Stimulated activated CD4-positive, alpha-beta T cell treated with anti-CD3 and anti-CD28 coated beads, Interleukin-1b, Interleukin-23, amount 100 ng/mL, for 1 hour (primary cell): ENCODE measurements at places on chromosomes 4 and X.

GRCh38 chr4:86233681-86234080, 126.2 kb downstream of the MAPK10 start:
- no peak for DNase-seq

DNA sequence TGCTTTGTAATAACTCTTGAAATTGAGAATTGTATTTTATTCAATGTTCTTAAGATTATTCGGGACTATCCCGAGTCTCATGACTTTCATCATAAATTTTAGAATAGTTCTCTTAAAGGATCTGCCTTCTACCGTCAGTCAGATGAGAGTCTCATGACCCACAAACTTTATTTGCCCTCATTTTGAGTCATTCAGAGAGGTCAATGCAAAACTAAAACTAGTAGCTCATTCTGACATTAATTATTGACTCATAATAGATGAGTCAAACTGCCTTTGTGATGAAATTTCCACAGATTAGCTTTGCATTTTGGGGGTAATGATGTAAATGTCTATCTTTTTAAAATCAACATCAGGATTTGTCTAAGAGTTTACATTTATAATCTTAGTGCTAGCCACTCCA, 1527.3 kb downstream of the TECRL start:
- DNase-seq = no peak

DNA sequence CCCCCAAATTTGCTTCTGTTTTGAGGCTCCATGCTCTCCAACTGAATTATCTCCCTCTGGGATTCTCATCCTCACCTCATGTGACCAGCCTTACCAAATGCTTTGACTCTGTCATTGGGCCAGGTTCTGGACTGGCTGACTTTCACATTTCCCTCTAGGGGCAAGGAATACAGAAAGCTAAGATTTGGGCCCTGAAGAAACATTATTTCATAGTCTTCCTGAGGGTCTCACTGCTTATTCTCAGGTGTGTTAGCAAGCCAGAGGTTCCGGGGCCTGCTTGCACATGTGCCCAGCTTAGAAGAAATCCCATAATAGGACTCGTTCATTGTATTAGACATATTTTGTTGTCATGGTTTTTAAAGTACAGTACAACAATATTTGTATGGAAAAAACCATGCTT, 62.6 kb upstream of the TEX13D start:
- DNase-seq = no peak

DNA sequence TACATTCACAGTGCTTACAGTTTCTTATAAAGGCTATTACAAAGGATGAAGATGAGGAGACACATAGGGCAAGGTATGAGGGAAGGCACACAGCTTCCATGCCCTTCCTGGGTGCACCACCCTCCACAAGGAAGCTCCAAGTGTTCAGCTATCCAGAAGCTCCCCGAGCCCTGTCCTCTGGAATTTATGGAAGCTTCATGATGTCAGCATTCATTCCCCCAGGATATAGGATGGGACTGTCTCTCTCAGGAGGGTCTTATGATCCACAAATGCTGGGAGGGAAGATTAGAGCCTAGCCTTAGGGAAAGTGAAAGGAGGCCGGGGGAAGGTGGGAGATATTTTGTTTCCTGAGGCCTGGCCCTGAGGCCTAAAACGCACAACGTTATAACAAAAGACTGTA, 236.0 kb downstream of the ANK2 start:
- DNase-seq = no peak

DNA sequence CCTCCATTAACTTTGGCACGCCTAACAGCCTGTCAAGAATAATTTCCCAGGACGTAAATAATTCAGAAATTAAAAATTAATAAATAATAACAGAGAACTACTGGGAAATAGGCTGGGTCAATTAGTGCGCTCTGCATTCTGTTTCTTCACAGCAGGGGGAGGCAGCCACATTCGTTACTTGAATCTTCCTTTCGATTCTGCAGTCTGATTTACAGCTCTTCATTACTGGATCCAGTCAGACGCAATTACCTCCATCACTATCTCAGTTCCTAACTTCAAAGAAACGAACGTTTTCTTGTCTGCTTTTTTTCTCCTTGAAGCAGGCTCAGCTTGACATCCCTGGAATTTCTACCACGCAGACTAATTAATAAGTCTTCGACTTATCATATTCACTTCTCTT, 9.0 kb upstream of the RPL34 start:
- DNase-seq = no peak

GRCh38 chr4:41069257-41069656, 145.1 kb downstream of the APBB2 start:
- no peak for DNase-seq

DNA sequence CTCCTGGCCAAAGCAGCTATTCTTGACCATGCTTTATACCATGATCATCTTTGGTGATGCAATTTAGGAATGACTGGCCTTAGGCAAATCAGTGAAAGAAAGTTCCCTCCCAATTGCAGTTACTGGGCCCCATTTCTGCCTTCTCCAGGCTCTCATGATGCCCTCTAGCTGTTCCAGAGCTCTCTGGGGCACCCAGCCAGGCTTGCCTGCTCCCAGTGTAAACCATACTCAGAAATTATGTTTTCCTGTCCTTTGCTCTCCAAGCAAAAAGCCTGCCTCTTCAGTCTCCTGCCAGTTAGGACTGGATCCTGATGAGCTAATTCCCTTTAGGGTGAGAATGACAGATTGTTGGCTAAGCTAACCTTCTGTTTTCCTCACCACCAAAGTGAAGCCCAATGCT, 85.3 kb upstream of the RBPJ start:
- DNase-seq = no peak

GRCh38 chr4:19135895-19136633, 1114.5 kb upstream of the LCORL start:
- DNase-seq = no peak

DNA sequence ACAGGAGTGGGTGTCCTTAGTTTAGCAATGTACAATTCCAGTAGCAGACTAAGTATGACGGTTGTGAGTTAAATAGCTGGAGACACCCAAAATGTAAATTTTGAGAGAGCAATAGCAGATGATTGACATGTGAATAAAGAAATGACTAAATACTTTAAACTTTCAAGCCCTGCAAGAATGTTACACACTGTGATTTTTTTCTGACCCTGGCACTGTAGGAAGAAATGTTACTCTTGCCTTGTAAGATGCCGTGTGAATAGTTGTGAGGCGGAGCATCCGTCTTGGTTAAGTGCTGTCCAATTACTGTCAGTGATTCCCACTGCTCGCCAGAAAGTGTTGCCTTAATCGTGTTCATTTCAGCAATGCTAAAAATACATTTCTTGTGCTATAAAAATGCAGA, 1248.1 kb downstream of the RAPGEF2 start:
- no peak for DNase-seq

DNA sequence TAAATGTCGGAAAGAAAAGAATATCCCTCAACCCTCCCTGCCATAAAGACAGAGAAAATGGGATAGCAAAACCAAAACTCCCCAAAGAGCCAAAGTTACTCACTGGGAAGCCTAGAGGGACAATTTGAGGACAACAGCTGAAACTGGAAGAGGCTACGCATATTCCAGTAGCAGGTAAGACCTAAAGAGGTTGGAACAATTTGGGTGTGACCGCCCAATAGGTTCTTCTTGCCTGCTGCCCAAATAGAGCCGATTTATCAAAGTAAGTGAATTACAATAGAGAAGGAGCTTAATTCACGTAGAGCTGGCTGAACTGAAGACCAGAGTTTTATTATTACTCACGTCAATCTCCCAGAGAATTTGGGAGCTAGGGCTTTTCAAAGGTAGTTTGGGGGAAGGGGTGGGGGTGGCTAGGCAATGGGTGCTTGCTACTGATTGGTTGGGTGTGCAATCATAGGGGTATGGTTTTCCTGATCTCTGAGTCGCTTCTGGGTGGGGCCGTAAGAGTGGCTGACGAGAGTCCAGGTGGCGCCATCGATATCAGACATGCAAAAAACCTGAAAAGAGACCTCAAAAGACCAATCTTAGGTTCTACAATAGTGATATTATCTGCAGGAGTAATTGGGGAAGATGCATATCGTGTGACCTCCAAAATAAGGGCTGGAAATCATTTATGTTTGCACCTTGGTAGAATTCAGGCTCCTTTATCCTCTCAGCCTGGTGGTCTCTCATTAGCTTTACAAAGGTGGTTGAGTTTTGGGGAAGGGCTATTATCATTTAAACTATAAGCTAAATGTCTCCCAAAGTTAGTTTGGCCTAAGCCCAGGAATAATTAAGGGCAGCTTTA, 39.0 kb upstream of the SLC7A3 start:
- DNase-seq = no peak

- no peak for DNase-seq
Measured at GRCh38 chrX:71466979-71467523, 65.9 kb upstream of the OGT start.

- DNase-seq = no peak
Measured at GRCh38 chr4:149164282-149164681, 651.4 kb downstream of the IQCM start.

DNA sequence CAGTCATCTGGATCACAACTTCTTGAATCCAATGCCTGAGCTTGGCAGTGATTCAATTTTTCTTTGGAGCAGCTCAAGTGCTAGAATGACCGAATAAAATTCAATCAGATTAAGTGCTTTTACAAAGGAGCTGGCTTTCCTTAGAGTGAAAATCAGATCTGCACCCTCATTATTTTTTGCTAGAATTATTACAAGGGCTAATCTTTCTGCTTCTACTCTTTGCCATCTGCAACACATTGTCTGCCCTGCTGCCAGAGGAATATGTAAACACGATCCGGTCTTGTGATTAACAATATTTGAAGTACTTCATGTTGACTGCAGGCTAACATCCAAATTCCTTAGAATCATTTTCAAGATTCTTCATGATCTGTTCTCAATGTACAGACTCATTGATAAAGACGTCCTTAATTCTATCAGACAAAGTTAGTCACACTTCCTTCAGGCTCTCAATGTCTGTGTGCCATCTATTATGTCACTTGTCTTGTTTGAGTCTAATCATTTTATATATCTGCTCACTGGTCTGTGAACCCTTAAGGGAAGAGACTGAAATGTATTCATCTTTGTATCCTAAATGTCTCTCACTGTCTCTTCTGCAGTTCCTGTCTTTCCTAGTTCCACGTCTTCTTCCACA, 531.2 kb downstream of the GALNTL6 start:
- DNase-seq = no peak

DNA sequence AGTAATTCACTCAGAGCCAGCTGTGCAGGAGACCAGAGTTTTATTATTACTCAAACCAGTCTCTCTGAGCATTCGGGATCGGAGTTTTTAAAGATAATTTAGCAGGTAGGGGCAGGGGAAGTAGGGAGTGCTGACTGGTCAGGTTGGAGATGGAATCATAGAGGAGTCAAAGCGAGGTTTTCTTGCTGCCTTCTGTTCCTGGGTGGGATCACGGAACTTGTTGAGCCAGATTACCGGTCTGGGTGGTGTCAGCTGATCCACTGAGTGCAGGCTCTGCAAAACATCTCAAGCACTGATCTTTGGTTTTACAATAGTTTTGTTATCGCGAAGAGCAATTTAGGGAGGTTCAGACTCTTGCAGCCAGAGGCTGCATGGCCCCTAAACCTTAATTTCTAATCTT, 63.6 kb downstream of the TRIM2 start:
- DNase-seq = no peak

DNA sequence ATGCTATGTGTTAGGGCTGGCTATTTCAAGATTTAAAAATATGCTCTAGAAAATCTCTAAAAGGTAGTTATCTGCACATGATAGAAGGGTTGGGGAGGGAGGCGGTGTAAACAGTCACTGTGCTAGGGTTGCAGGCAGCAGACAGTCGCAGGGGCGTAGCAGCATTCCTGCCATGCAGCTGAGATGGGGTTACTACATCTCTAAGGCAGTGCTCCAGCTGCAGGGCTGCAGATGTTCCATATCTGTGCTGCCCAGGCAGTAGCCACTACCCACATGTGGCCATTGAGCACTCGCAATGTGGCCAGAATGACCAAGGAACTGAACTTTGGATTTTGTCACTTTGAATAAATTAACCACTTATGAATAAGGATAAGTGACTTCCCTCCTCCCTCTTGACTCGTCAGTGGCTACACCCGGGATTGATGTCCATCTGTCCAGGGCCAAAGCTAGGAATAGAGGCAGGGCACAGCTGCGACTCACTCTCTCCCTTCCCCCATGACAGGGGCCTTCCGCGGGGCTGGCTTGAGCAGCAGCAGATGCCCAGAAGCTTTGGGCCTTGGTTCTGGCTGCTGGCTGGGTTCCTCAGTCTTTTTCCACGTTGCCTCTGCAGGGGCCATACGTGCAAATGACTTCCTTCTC, 79.4 kb upstream of the CLDN34 start:
- DNase-seq = no peak

DNA sequence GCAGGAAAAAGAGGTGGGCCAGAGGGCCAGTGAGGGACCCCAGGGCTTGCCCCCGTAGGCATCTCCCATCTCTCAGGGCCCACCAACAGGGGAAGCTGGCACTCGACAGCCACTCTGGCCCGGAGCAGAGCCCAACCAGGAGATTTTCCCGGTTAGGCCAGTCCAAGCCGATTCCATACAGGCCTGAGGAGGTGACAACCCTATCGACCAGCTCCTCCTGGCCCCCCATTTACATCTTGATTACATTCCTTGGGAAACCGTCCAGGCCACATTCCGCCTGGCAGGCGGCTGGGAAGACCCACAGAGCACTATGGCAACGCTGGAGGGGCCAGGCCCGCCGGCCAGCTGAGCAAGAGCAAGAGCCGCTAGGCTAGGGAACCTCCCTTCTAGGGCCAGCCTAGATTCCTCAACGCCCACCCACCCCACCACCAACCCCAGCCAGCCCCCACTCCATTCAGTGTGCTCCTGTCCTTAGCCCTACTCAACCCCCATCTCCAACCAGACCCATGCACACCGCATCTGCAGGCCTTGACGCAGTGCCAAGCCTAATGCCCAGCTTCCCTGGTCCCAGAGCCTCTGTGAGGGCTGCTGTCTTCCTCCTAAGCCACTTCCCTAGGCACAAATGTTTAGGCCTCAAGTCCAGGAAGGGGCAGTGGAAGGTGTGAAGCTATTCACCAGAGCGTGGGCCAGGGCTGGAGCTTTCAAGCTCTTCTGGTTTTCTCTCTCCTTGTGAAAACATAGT, 161.2 kb downstream of the EFNB1 start:
- DNase-seq = no peak

- no peak for DNase-seq
Measured at GRCh38 chrX:92249125-92249524, 469.9 kb downstream of the PCDH11X start.

DNA sequence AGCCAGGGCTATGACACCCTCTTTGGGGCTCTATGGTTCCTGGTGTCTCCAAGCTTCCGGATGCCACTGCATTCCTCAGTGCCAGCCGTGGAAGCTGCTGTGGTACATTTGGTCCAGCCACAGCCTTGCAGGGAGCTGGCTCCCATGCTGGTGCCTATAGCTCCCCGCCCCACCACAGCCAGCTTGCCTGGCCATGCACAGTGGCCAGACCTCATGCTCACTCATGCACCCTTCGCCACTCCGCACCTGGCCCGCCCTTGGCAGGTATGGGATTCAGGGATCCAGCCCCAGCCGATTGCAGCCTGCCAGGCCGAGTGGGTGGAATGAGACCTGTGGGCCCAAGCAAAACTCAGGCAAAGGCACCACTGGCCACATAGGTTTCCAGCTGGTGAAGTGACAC, 354.8 kb downstream of the GRIA2 start:
- no peak for DNase-seq

GRCh38 chr4:141486375-141486997, 149.9 kb upstream of the IL15 start:
- DNase-seq = no peak

GRCh38 chrX:49117581-49117980, 6.0 kb downstream of the GPKOW start:
- no peak for DNase-seq
